NCI-H524 (cell line): ENCODE measurements at places on chromosomes 12 and 14.

GRCh38 chr12:96864335-96864734, 42.7 kb upstream of the NEDD1 start:
- DNase-seq = no peak

- peak; percentile 75 for DNase-seq
Observed at GRCh38 chr14:76918256-76918781, 92.1 kb downstream of the LRRC74A start.

DNA sequence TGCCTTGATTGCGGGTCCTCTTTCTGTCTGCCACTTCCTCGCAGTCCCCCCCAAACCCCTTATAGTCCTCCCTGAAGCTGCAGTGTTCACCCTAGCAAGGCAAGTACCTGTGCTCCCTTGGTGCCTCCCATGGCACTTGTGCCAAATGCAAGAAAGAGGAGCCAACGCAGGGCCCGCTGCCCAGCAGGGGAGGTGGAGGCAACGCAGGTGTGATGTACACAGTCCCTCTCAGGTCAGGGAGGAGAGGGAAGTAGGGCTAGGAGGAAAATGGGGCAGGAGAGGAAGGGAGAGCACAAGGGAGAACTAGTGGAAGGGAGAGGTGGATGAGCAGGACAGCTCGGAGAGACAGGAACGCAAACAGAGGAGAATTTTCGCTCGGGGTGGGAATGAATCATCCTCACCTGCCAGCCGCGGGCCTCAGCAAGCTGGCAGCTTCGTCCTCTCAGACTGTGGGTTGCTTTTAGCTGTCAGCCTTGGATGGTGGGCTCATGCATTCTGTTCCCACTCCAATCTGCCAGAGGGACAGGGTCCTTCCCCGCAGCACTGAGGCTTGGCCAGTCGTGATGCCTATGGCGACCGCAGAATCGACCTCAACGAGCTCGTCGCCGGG, 357.0 kb downstream of the CACNA1C start:
- no peak for DNase-seq

DNA sequence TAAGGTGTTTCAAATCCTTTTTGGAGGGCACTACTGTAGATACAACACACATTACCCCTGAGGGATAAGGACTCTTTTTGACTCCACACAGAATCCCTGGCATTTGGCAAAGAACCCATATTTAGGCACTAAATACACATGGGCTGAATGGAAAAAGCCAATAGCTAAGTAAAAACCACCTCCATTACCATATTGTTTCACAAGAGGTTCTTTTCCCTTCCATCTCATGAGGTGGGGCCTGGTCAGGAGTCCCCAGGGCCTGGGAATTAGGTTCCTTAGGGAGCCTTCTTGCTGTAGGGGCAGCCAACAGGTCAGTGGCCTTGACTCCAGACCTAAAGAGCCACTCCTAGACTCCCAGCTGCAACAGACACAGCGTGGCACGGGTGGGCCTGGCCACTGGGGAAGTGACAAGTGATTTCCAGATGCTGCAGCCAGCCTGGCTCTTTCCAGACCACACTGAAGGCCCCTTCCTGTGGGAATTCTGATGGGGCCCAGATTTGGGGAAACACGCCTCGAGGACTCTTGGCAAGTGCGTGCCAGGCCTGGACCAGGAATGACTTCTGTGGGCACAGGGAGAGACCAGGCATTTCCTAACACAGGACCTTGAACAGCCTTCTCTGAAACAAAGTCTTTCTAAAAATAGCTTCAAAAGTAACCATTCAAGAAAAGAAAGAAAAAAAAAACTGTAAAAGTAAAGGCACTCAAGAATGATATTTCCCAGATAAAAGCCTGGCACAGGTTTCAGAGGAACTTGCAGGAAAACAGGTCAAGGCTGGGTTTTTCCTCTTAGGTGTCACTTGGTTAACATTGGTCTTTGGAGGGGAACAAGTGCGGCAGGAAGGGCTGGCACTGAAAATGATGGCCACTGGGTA, 18.1 kb downstream of the SSH1 start:
- no peak for DNase-seq

- no peak for DNase-seq
Observed at GRCh38 chr14:62768753-62769152, 276.5 kb downstream of the KCNH5 start.

- no peak for DNase-seq
Observed at GRCh38 chr12:124466216-124467128, 100.9 kb downstream of the NCOR2 start.

- DNase-seq = no peak
Observed at GRCh38 chr12:95553197-95553943, 2.1 kb upstream of the USP44 start.

DNA sequence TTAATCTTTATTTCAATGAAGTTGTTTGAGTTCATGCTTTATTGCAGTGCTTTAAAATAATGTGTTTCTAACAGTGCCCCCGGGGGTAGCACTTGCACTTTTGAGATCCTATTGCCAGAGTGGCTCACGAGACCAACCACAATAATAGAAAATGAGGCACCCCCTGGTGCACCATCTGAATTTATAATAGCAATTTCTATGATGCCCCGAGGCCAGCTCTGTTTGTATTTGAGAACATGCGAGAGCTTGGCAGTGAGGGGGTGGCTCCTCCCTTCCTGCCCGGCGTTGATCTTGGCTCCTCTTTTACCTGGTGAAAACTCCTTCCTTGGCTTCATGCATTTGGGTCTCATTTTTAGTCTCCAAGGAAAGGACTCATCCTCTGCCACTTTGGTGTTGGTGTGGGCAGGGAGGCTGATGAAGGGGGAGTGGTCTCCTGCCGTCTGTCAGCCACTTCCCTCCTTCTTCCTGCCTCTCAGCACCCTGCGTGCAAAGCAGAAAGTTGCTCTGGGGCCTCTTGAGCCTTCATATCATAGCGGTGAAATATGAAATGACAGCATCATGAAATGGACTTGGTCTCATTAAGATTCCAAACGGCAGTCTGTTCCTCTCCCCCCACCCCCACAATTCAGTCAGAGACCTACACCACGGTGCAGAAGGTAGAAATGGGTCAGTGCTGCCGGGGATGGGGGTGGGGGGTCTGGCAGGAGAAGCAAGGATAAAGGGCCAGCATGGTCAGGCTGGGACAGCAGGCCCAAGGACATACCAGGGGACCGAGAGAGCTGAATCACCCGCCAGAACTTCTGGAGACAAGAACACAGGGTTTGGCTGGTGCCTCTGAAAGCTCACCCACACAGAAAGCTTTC, 17.7 kb upstream of the NRXN3 start:
- DNase-seq = no peak

DNA sequence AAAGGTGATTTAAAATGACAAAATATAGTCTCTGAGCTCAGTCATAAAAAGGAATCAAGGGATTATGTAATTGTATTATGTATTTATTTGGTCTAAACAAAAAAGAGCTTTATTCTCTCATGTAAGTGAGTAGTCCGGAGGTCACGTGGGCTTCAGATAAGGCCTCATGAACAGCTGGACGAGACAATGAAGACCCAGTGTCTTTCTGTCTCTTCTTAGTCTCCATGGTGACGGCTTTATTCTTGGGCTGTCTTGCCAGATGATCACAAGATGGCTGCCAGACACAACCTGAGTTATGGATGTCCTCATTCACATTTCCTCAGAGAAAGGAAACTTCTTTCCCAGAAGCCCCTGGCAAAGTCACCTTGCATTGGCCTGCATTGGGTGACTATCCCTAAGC, 98.6 kb downstream of the ARF6 start:
- peak; percentile 96 for DNase-seq

- DNase-seq = no peak
Observed at GRCh38 chr12:92926549-92926948, 2.5 kb downstream of the EEA1 start.

DNA sequence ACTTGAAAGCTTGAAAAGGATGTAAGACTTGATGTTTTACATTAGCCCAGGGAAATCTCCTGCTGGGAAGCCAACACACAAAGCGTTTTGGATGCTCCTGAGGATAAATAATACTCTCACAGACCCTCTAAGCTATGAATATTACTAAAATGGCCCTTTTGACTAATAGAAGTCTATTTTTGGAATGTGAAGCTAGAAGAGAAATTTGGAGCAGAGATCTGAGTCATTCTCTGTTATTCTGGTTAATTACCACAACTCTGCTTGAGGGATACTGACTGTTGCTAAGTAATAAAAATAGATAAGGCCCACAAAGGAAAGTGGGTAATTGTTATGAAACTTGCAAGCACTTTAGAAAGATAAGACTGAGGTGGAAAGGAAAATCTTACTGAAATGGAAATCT, 346.2 kb upstream of the STXBP6 start:
- DNase-seq = no peak

- DNase-seq = no peak
Observed at GRCh38 chr12:79782172-79782900, 91.6 kb upstream of the PAWR start.

GRCh38 chr12:64192644-64193444, 29.3 kb downstream of the KICS2 start:
- DNase-seq = no peak

- no peak for DNase-seq
Observed at GRCh38 chr14:92914087-92914656, 8.8 kb upstream of the CHGA start.

DNA sequence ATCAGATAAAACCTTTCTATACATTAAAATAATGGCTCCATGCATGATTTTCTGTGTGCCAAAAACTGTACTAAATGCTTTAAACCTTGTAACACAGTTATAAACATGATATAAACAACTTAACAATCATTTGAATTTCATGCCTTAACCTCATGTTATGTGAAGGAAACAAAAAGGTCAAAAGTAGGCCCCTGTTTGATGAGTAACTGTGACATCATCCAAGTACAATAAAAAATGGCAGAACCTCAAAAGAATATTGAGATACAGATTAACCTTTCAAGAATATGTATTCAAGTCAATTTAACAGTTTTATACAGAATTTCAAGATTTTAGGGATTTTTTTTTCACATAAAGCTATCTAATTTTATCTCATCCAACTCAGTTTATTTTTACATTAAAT, 310.7 kb upstream of the DCN start:
- no peak for DNase-seq

GRCh38 chr12:98610596-98610995, 17.1 kb downstream of the SLC25A3 start:
- no peak for DNase-seq

DNA sequence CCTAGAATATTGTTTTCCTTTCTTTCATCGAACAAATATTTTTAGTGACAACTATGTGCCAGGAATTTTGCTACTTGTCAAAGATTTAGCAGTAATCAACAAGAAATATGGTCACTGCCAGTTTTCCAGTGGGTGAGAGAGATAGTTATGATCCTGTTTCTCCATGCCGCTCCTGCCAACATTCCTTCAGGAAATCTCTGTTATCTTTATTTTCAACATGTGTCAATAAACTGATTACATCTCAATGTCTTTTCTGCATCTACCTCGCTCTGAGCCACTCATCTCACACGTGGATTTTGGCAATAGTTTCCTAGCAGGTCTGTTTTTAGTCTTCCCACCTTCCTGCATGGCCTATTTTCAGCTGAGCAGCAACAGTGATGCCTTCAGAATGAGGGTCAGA, 650.0 kb upstream of the STXBP6 start:
- no peak for DNase-seq

DNA sequence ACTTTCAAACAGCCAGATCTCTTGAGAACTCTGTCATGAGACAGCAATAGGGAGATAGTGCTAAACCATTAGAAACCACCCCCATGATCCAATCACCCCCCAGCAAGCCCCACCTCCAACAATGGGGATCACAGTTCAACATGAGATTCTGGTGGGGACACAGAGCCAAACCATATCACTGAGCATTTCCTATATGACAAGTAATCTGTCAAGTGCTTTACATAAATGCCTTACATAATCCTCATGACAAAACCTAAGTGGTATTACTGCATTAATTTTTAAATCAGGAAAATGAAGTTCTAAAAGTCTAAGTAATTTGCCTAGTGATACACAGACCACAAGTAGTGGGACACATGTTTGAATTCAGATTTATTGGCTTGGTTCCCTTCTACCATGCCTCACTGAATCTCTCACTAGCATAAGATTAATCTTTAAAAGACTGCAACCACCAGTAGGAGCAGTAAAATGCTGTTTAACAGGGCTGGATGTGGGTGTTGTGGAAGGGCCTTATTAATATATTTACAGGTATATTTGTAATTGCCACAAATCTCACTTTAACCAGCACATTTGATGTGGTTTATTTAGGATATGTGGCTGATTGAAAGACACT, 323.1 kb upstream of the FBXO33 start:
- peak; percentile 47 for DNase-seq

GRCh38 chr14:83289896-83290295, 1756.2 kb upstream of the SEL1L start:
- no peak for DNase-seq

GRCh38 chr12:126741536-126742240, 1525.3 kb upstream of the TMEM132C start:
- DNase-seq = no peak

DNA sequence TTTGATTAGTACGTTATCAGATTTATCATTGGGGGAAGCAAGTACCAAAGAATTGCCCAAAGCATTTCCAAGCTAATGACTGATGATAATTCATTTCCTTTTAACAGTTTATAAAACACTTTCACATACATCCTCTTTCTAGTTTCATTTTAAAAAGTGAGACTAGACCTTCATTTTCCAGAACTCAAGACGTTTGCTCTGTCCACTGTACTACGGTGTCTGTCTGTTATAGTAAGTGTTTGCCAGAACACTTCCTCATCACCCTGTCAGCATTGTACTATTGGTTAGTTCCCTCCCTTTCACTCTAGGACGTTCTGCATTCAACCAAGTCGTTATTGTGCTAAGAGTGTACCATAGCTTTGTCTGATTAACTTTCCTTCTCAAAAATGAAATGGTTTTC, 81.7 kb upstream of the TMEM263 start:
- no peak for DNase-seq

- DNase-seq = no peak
Observed at GRCh38 chr12:108526482-108527165, 11.5 kb downstream of the FICD start.

- DNase-seq = no peak
Observed at GRCh38 chr14:25103271-25103670, 53.3 kb upstream of the STXBP6 start.

GRCh38 chr14:76669770-76670169, 91.5 kb upstream of the VASH1 start:
- no peak for DNase-seq
